ENCODE measurements at places on chromosomes 1 and 21.

DNA sequence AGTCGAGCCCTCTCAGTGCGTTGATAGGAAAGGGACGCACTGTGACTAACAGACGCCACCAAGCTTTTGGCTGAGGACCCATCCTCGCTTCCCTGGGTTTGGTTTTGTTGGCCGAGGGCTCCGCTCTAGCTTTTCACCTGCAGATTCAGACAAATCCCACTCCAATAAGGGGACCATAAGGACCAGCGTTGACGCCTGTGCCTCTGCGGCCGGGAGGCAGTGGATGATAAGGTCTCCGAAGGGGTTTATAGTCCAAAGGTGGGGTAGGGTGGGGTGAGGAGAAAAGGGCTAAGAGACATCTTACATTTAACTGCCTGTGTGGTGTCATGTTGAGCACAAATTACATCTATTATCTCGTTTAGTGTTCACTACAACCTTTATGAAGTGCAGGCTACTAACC lies 760 bp downstream of the PEX14 start:
- DNase-seq: no peak

GRCh38 chr1:195939844-195940243 lies 668.4 kb downstream of the KCNT2 start:
- DNase-seq: no peak

GRCh38 chr1:91742848-91743292 lies 143.1 kb downstream of the TGFBR3 start:
- DNase-seq: no peak

DNA sequence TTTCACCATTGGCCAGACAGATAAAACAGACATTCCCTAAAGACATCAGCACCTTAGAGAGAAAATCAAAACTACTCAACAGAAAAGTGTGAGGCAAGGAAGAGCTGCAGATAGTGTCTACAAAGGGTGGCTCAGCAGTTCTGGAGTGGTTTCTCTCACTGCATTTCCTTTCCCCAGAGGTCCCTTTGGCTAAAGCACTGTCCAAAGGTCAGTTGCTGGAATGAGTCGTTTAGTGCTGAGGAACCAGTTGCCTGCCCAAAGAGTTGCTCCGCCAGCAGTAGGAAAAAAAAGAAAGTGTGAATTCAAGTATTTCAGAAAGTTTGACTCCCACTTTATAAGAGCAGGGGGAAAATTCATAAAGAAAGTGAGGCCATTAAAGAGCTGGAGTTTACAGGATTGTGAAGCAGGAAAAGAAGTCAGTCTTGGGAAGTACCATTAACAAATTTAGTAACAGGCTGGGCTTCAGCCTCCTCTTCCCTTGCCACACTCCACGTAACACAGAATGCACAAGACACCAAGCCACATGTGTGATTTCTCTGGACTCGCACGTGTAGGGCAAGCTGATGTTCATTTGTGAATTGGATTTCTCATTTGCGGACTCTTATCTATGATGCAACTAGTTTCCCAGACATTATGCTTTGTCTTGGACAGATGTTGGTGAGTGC lies 122.2 kb downstream of the RUNX1 start:
- DNase-seq: no peak

- no peak for DNase-seq
These were observed 22.3 kb upstream of the TRIM45 start for GRCh38 chr1:117143871-117144270.

DNA sequence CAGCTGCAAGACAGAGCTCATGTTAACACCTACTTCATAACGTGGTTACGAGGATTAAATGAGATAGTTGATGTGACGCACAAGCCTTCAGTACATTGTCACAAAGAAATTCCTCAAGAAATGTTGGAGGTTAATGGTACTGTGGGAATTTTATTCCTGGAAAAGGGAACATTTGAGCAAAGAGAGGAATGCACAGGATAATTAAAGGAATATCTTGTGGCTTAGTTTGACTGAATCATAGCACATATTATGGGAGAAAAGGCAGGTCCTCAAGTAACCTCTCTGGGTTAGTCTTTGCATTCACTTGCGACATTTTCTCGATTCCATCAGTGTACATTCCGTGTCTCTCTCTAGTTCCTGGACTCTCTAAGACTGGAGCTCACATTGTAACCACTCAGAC lies 300.2 kb upstream of the DUSP10 start:
- no peak for DNase-seq

- no peak for DNase-seq
These were observed 1.3 kb downstream of the ADAMTS1 start for GRCh38 chr21:26843933-26844257.

GRCh38 chr1:206505702-206506355 lies 1.5 kb upstream of the RASSF5 start:
- no peak for DNase-seq

DNA sequence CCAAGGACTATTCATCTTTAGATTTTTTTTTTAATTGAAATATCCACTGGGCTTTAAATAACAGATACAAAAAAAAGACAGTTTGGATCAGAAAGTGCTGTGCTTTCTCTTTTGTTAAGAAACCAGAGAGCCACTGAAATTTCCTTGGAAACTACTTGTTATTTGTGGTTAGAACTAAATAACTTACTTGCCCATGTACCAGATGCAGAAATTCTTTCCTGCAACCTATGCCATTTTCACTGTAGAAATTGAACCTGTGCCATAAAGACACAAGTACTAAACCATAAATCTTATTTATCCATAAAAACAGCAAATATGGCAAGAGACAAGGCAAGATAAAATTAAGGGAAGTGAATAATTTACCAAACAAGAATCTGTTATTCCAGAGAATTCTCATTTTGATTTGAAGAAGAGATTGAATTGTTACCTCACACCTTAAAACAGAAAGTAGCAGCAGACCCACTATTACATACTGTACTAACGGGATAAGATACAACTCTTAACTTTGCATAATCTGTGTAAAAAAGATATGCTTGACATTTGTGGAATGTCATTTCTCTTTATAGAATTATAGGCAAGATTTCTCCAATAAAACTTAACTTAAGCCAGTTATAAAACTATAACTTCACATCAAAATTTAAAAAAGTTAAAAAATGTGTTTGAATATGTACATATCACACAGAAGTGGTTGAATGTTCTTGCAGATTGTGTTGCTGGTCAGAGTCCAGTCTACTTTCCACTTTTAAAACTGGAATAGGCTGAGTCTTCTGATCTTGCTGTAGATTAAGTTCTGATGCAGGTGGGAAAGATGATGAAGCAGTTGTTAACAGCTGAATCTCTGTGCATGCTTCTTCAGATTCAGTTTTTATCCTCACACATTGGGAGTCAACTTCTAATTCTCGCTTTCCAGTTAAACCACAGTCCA lies 6.3 kb upstream of the PHTF1 start:
- no peak for DNase-seq

- DNase-seq: no peak
These were observed 12.3 kb downstream of the ZP4 start for GRCh38 chr1:237878406-237878805.

- DNase-seq: no peak
These were observed 885 bp downstream of the OR2T10 start for GRCh38 chr1:248596615-248597014.

- no peak for DNase-seq
These were observed 1.3 kb downstream of the EXO1 start for GRCh38 chr1:241849345-241849695.

GRCh38 chr21:42681296-42682206 lies 28.1 kb downstream of the PDE9A start:
- no peak for DNase-seq

Measured in stimulated activated CD8-positive, alpha-beta memory T cell treated with anti-CD3 and anti-CD28 coated beads, Interleukin-2, amount 100 ng/mL, for 1 hour (primary cell).